ENCODE measurements at places on chromosomes 3 and 15. TPM values are rescaled to one million over a fixed set of nuclear protein-coding genes. Genes with fewer than 3 reads are reported as not detected.

- no peak for DNase-seq
These were observed 39.2 kb downstream of the CMTM7 start for GRCh38 chr3:32430900-32431299.

- DNase-seq: no peak
These were observed 678.8 kb downstream of the MCTP2 start for GRCh38 chr15:94910166-94910565.

GRCh38 chr15:101479342-101479845, 10.1 kb downstream of the PCSK6 start:
- DNase-seq: no peak

GRCh38 chr3:122560680-122561079, 3.4 kb downstream of the PARP9 start:
- DNase-seq: no peak

GRCh38 chr3:58329150-58329921, 3.4 kb upstream of the PXK start:
- no peak for DNase-seq

DNA sequence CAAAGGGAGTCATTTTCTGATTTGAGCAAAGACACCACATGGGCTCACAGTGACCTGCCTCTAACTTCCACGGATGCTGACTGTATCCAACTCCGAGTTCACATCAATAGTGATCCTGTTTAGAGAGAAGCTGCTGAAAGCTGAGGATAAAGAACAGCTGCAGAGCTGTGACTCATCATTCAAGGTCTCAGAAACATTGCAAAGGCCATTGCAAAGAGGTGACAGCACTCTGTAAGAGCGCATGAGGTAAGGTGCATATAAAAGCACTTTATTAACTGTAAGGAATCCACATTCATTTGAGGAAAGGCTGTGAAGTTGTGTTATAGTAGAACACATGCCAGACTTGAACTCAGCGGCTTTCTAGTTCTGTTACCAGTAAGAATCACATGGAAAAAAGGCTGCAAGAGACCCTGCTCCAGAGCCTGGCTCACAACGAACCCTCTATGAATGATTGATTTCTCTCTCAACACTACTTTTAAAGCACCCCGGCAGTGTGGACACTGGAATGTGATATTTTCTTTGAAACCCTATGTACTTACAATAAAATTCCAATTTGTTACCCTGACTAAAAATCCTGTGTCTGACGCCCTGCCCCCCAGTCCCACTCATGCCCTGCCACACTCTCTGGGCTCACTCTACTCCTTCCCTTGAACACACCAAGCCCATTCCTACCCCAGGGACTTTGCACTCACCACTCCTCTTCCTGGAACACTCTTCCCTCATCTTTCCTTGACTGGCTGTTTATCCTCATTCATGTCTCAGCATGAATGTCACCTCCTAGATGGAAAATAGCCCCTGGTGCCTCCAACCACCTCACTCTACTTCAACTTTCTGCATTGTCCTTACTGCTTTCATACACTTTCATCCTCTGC, 111.2 kb downstream of the LSM3 start:
- DNase-seq: no peak

- no peak for DNase-seq
These were observed 51.1 kb downstream of the SERP1 start for GRCh38 chr3:150495149-150495548.

DNA sequence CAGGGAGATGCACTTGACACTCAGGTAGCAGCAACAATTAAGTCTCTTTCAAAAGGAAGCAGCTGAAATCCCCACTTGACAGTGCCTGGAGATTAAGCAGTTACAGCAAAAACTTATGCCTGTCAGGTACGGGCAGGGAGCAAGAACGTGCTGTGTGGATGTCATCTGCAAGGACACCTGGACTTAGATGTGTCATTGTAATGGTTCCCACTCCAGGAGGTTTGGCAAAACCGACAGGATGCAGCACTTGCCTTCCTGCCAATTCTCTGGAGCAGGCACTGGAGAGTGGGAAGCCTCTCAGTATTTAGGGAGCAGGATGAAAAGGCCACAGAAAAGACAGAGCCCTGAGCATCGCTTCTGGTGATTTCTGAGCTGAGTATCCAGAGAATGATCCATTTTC, 292.4 kb downstream of the PDCD6IP start:
- DNase-seq: no peak

DNA sequence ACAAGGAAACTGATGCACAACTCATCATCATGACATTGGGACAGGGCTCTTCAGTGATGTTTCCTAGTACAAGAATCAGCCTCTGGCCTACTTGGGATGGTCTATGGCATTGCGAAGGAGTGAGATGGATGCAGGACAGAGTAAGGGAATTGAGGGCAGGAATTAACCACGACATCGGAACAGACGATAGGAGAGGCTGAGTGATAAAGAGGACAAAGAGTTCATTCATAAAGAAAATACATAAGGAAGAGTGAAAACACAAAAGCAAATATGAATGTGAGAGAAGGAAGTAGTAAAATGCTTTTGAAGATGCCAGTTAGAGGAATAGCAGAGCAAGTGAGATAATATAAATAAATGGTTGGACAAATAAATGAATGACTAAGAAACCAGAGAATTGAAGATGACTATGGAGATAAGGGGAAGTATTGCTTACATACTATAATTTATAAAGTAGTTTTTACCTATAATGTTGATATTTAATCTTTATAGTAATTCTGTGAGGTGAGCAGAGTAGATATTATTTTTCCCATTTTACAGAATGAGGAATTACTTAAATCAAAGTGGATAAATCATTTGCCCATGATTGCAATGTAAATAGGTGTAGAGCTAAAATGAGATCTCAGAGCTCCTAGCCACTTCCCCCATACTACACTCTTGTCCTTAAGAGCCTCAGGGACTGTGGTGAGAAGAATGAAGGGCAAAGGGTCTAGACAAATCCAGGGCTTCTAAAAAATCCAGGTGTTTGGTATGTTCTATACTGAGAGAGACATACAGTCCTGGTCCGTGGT, 203.3 kb downstream of the DTWD1 start:
- no peak for DNase-seq

GRCh38 chr15:92365084-92365483, 28.6 kb upstream of the ST8SIA2 start:
- no peak for DNase-seq

GRCh38 chr3:159619341-159619885, 369.2 kb upstream of the IL12A start:
- peak; percentile 47 for DNase-seq

- no peak for DNase-seq
These were observed 1.6 kb upstream of the VILL start for GRCh38 chr3:37988931-37989525.

GRCh38 chr3:143445118-143445517, 325.5 kb downstream of the CHST2 start:
- no peak for DNase-seq

DNA sequence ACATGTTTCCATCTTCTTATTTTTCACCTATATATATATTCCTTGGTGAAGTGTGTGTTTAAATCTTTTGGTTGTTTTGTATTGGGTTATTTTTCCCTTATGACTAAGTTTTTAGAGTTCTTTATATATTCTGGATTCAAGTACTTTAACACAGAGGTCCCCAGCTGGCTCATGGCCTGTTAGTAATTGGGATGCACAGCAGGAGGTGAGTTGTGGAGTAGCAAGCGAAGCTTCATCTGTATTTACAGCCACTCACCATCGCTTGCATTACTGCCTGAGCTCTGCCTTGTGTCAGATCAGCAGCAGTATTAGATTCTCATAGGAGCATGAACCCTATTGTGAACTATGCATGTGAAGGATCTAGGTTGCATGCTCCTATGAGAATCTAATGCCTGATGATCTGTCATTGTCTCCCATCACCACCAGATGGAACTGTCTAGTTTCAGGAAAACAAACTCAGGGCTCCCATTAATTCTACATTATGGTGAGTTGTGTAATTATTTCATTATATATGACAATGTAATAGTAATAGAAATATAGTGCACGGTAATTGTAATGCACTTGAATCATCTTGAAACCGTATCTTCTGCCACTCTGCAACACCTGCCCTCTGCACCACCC, 151.6 kb downstream of the RSRC1 start:
- DNase-seq: no peak

- DNase-seq: no peak
These were observed 56.1 kb upstream of the ACAN start for GRCh38 chr15:88747111-88747510.

GRCh38 chr15:78460737-78461136, 22.7 kb downstream of the IREB2 start:
- no peak for DNase-seq

GRCh38 chr3:56411166-56411565, 57.1 kb downstream of the ERC2 start:
- DNase-seq: no peak

DNA sequence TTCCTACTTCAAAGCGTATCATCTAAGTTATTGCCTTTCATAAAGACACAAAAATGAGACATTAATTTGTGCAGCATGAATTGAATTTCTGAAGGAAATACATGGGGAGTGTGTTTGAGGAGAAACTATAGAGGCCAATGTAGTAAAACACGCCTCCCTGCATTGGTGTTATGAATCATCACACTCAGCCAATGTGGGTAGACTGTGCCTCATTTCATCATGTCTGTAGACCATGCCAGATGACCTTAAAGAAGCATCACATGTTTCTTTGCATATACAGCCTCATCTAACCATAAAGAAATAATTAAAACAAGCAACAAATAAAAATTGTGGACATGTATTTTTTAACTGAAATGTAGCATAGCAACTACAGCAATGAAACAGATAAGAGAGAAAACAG, 486.0 kb upstream of the ADAMTS9 start:
- DNase-seq: no peak

DNA sequence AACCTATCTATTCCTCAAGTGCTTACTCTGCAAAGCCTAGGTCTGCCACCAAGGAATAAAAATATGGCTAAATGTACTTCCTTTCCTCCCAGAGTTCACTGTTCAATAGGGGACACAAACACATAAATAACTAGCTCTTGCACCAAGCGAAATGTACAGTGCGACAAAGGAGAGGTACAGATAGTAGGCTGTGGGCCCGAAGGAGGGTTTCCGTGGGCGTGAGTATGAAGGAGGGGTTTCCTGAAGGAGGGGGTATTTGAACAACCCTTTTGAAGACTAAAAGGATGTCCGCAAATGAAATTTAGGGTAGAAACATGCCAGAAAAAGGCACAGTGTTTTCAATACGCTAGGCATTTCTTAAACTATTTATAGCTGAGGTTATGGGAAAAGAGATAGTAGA, 207.9 kb downstream of the LPP start:
- DNase-seq: no peak

GRCh38 chr3:179021119-179021903, 50.3 kb downstream of the ZMAT3 start:
- no peak for DNase-seq

DNA sequence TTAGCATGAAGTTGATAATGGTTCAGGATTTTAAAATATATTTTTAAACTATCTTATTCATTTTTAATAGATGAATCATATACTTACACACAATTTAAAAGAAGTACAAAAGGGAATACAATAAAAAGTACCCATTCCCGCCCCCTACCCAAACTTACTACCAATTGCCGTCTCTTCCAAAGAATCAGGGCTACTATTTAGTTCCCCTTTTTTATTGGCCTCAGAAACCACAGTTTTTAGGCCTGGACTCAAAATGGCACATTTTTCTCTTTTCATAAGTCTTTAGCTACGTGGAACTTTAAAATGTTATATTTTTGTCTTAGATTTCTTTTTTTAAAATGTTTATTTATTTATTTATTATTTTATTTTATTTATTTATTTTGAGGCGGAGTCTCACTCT, 18.0 kb downstream of the LRRK1 start:
- DNase-seq: no peak

- no peak for DNase-seq
These were observed 18.2 kb downstream of the PLOD2 start for GRCh38 chr3:146142757-146143156.

GRCh38 chr3:123660900-123661299, 76.0 kb upstream of the HACD2 start:
- DNase-seq: peak; percentile 77

- DNase-seq: no peak
These were observed 41.5 kb downstream of the KLHL6 start for GRCh38 chr3:183514021-183514420.

- no peak for DNase-seq
These were observed 9.9 kb upstream of the EPB42 start for GRCh38 chr15:43230640-43231115.

DNA sequence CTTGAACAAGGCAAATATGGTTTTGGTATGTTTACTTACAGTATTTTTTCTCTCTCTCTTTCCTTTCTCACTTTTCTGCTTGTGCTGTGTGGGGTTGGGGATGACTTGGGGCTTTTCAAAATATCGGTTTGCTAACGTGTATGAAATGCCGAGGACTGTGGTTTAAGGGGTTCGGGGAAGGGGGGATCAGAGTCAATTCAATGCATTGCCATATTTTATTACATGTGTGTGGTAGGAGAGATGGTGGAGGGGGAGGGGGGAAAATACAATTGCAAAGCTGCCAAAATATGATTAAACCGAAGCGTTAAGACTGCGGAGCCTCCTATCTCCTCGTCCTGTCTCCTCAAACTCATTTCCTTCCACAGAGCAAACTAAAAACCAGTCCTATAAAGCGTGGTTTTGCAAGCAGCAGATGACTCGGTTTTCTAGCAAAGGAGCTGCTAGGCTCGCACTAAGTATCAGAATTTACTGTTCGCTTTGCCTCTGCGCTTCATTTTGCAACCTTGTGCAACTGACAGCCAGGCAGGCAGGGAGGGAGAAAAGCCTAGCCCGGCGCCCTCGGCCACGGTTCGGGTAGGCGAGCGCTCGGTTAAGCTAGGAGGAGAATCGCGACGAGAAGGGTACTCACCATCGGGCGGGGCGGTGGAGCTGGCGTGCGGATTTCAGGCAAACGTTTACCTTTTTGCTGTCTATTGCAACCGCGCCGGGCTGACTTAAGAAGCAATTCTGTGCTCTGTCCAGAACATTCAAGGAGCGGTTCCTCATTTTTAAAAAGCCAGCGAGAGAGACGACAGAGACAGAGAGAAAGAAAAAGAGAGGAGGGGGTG, 4.0 kb upstream of the NR2F2 start:
- DNase-seq: peak; percentile 41

GOLIM4 gene
- 128 TPM for polyA plus RNA-seq

DUOXA2 gene
- not detected for polyA plus RNA-seq

KCNMB2 gene
- polyA plus RNA-seq: 33.9 TPM

ZMYND10 gene
- polyA plus RNA-seq: 3.4 TPM

C3orf70 gene
- 9.3 TPM for polyA plus RNA-seq

GNAT1 gene
- not detected for polyA plus RNA-seq

SKOR1 gene
- polyA plus RNA-seq: 0.16 TPM

PDIA5 gene
- 25.0 TPM for polyA plus RNA-seq

TTC21A gene
- polyA plus RNA-seq: 5.8 TPM

SNX4 gene
- 77.8 TPM for polyA plus RNA-seq

NR2F2 gene
- polyA plus RNA-seq: 369 TPM

CCR5 gene
- polyA plus RNA-seq: 0.46 TPM

CKMT1B gene
- polyA plus RNA-seq: 2.6 TPM

RLBP1 gene
- not detected for polyA plus RNA-seq
